ENCODE measurements at places on chromosomes 16 and 17.

GRCh38 chr16:58411736-58412614 lies 19.7 kb downstream of the GINS3 start:
- DNase-seq = no peak

DNA sequence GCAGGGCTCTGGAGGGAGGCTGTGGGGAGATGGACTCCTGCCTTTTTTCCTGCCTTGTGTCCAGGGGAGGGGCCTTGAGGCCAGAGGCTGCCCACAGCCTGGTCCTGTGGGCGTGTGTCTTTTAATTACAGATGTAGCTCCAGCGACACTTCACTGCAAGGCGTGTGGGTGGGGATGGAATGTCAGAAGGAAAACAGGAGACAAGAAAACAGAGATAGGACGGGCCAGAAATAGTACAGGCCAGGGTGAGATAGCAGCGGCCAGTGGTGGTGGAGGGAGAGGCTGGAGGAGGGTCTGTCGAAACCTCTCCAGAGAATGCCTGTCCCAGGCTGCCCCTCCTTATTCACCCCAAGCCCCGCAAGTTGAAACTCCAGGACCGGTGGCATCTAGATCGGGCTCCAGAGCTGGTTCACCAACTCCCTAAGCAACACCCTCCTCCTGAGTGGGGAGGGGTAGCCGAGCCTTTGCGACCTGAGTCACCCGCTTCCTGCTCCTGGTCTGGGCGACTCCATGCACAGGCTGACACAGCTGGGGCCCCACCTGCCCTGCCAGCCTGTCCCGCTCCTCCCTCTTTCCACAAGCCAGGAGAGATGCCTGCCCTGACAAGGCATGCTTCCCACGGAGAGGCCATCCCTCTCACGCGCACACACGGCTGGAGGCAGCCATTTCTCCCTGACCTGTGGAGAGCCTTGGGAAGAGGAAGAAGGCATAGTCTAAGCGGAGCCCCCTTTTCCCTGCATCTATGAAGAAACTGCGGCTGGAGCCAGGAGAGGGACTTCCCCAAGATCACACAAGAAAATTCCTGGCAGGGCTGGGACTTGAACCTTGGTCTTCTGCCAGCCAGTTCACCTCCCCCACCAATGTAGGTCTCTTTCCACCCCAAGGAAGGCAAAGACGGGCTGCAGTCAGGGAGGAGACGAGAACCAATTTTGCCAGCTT lies 6.6 kb upstream of the JUP start:
- DNase-seq = no peak

- DNase-seq = peak; percentile 15
These were observed 12.8 kb upstream of the GNG13 start for GRCh38 chr16:813204-813915.

GRCh38 chr17:40707745-40708144 lies 4.2 kb upstream of the KRT24 start:
- no peak for DNase-seq

DNA sequence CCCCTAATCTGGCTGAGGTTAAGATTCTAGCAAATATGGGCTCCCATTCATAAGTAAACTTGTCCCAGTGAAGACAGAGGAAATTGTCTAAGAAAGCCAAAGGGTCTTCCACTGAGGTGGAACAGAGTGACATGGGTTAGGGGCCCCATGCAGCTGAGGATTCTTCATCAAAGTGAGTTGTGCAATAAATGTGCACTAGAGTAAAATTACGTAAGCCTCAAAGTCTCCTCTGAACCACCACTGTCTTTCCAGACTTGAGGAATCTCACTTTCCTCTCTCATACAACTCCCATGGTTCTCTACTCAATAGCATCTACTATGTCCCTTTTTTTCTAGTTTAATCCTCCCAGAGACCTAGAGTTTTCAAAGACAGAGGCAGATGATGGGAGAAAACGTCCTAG lies 132.4 kb downstream of the CA10 start:
- DNase-seq = no peak

DNA sequence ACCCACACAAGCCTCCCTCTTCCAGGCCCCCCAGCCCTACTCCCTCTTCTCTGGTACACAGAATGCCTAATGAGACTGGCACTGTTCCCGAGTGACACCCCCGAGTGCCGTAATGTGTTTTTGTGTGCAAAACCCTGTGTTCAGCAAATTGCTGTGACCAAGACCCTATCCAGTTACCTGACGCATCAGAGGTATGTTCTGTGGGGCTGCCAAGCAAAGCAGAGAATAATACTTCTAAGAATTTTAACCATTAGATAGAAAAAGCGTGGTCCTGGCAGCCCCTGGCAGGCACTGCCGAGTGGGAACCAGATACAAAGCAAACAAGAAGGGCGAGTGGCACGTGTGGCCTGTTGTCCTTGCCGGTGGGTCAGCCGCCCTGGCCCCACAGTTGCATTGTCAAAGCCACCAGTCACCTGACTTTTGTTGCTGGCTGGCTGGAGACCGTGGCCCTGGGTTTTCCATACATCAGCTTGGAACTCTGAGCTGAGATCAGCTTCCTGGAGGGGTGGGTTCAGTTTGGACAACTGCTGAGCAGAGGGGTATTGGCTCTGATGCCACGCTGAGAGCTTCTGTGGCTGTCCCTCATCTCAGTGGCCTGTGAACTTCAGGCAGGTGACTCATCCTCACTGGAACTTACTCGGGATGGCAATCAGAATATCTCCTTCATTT lies 69.1 kb upstream of the BRD7 start:
- no peak for DNase-seq

GRCh38 chr17:65268832-65269231 lies 131.7 kb downstream of the RGS9 start:
- no peak for DNase-seq

DNA sequence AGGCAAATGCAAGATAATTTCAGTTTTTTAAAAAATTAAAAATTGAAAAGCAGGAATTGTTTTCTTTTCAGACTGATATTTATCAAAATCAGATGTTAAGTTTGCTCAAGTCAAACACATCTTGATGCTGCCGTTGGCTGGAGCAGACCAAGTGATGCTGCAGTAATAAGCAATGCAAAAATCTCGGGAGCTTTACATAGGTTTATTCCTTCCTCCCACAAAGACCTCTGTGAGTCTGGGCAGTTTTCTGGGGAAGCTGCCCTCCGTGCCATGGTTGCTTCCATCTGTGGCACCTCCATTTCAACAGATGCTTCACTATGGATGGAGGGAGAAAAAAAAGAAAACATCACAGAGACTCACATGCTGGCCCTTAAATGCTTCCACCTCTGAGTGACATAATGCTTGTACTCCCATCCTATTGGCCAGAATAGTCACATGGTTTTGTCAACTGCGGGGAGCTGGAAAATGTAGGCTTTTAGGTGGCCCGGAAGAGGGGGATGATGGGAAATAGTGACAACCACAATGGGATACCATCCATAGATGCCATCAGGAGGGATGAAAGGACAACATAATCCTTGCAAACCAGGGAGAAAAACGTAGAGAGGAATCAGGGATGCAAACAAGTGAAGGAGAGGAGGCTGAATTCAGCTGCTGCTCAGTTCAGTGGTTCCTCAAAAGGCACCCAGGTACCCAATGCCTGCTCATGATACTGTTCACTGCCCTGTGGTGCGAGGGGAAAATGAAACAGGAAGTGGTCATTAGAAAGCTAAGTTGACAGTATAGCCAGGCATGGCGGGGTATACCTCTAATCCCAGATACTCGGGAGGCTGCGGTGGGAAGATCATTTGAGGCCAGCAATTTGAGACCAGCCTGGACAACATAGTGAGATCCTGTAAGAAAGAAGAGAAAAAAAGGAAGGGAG lies 13.5 kb upstream of the ERCC4 start:
- no peak for DNase-seq

DNA sequence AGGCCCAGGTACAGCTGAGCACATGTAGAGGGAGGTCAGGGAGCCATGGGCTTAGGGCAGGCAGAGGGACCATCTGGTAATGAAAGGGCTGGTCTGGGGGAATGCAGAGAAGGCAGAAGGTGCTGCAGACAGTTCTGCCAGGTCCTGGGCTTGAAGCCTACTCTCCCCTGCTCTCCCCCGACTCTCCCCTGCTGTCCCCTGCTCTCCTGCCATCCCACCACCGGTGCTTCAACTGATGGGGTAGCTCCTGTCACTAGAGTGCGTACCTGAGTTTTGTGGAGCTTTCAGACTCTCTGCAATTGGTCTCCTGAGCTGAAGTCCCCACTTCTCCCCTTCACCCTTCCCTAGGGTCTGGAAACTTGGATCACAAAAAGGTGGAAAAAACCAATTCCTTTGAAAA lies 37.3 kb upstream of the PHOSPHO1 start:
- DNase-seq = no peak

GRCh38 chr16:86142801-86143236 lies 243.9 kb downstream of the IRF8 start:
- DNase-seq = no peak

- DNase-seq = no peak
These were observed 1.1 kb upstream of the AKTIP start for GRCh38 chr16:53503991-53504663.

DNA sequence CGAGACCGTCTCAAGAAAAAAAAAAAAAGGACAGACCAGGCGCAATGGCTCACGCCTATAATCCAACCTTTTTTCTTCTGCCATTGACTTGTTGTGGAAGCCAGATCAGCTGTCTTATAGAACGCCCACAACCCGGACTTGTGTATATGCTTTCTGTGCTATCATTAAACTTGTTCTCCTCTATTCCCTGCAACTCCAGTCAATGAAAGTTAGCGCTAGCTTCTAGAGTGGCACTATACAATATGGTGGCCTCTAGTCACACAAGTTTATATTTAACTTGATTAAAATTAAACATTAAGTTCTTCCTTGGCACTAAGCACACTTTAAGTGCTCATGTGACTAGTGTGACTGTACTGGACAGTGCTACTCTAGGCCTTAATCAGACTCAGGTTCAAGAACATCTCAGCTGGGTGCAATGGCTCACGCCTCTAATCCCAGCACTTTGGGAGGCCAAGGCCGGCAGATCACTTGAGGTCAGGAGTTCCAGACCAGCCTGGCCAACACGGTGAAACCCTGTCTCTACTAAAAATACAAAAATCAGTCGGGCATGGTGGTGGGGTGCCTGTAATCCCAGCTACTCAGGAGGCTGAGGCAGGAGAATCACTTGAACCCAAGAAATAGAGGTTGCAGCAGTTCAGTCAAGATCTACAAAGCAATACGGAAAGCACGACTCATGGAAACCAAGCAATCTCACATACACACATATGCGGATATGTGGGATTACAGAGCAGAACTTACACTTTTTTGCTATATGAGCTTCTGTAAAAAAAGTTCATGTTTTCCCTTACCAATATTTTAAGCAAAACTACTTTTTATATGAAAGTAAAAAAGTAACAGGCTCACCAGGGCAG lies 18.8 kb upstream of the GLG1 start:
- no peak for DNase-seq

- DNase-seq = no peak
These were observed 98.0 kb downstream of the KPNA2 start for GRCh38 chr17:68133346-68134045.

DNA sequence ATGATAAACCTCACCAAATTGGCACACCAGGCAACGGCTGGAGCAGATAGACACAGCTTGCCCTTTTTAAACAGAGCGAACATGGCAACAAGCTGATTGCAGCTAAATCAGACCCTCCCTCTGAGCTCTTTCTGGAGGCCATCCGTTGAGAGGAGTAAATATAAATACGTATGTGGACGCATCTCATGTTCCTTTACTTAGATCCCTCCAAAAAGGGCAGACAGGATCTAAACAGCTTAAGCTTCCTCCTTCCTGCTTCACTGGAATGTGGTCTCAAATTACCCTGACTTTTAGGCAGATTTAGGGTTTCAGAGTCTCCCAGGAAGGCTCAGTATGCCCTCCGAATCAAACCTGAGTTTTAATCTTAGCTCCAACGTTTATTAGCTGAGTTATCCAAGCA lies 204.7 kb upstream of the GOT2 start:
- DNase-seq = no peak

GRCh38 chr17:68584581-68585303 lies 16.4 kb downstream of the FAM20A start:
- DNase-seq = no peak

DNA sequence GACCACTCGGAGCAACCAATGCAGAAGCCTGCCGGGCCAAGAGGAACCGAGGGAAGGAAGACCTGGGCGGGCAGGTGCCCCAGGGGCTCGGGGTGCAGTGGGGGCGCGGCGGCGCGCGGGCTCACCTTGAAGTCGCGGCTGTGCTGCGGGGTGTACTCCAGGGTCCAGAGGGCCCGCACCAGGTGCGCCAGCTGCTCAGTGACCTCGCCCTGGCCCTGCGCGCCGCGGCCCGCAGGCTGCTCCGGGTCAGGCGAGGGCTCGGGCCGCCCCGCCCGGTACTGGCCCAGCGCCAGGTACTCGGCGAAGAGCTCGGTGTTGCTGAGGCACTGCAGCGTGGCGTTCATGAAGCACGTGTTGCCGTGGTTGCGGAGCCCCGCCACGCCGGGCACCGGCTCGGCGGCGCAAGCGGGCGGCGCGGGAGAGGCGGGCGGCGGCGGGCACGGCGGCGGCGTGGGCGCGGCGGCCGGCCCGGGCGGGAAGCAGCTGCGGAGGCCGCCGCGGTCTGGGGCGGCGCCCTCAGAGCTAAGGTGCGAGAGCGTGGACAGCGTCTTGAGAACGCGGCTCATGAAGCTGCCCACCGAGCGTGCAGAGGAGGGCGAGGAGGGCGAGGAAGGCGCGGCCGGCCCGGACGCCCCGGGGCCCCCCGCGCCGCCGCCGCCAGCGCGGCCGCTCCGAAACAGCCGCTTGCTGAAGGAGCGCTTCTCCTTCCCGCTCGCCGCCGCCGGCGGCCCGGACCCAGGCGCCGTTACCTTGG lies 562 bp downstream of the USP31 start:
- DNase-seq = peak; percentile 50

DNA sequence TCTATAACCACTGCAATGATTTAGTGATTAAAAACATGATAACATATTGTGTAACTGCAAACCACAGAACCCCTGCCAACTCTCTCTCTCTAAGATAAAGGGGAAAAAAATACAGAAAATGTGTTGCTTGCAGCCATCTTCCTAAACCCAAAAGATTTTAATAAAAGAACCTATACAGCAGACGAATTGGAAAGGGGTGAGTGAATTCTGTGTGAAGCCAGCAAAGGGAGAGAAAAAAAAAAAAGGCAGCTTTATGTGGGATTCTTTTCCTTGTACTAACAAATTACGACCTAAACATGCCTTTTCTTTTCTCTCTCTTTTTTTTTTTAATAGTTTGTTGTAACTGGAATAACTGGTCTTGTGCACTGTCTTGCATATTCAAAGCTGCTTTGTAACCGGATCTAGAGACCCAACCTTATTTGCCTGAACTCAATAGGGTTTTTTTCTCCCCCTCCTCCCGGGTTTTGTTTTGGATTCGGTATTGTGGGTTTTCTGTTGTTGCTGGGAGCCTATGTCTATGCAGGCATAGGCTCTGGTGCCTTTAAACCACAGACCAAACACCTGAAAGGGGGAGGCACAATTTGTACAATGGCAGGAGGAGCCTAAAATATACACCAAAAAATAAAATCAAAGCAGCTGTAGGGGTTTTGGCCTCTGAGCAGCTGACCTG lies 7.0 kb upstream of the ZFHX3 start:
- no peak for DNase-seq
